ENCODE measurements at places on chromosomes 7 and 10.

DNA sequence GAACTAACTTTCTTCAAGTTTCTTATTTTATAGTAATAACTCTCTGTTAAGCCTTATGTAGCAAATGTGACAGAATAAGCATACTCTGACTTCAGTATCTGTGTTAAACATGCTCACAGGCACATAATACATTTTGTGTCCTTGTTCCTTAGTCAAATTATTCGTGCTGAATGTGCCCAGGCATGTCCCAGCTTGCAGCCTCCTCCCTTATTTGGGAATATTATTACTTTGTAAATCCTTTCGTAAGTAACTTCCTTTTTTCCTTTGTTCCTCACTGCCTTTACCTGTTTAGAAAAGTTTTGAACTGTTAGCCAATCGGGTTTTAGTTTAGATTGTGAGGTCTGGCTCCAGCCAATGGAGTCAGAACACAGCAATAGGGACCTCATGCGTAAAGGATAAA lies 46.9 kb downstream of the GALNT11 start:
- no peak for DNase-seq

- DNase-seq = no peak
Measured at GRCh38 chr7:131882321-131882720, 325.9 kb upstream of the PODXL start.

DNA sequence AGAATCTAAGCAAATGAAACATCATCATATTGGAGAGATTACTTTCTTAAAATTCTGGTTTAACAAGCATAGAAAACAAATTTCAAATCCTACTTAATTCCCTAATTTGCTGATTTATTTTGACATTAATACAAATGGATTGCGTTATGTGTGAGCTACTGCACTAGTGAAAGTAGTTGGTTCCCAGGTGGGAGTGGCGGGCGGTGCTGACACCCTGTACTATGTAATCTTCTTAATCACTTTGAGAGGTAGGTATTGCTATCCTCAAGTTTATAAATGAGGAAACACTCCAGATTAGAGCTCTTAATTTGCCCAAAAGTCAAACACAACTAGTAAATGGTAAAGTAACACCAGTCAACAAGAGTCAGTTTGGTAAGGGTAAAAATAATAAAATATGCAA lies 131.1 kb downstream of the ELAPOR2 start:
- DNase-seq = no peak

GRCh38 chr7:7681191-7681935 lies 37.0 kb downstream of the RPA3 start:
- DNase-seq = peak; percentile 57

DNA sequence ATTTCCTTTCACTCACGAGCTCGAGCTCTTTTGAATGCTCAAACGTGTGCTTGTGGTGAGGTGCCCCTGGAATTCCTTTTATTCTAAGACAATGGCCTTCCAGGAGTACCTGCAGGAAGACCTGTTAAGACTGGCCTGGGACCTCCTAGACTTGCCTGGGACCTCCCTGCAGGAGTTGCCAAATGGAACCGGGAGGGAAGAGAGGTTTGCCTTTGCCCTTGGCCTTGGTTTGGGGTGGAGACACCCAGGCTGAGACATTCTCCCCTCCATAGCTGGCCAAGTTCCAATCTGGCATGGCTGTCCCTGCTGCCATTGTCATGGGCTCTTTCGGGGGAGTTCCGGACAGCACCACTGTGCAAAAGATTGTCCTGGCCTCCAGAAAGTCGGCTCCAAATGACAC lies 39.7 kb downstream of the DNAJB12 start:
- DNase-seq = no peak

GRCh38 chr10:94443047-94443446 lies 40.7 kb downstream of the TBC1D12 start:
- DNase-seq = no peak

- DNase-seq = no peak
Measured at GRCh38 chr7:2490181-2490651, 14.0 kb upstream of the GRIFIN start.

DNA sequence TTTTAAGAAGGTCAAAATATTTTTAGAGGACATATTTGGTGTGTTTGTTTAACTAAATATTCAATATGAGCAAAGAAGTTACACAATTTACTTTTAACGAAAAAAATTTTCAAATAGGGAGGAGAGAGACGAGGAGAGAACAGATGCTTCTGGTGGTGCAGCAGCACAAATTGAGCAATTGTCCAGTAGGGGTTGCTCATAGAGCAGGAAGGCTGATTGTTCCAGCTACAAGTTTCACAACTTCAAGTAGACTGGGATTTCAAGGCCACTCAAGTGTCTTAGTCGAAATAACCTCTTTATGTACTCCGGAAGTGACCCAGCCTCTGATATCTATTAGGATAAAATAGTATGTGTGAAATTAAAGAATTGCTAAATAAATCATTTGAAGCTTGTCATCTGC lies 197.9 kb downstream of the HDAC9 start:
- peak; percentile 89 for DNase-seq

GRCh38 chr10:132479024-132479602 lies 58.5 kb upstream of the INPP5A start:
- DNase-seq = peak; percentile 6

- DNase-seq = peak; percentile 12
Measured at GRCh38 chr10:110615057-110615747, 28.9 kb upstream of the RBM20 start.

DNA sequence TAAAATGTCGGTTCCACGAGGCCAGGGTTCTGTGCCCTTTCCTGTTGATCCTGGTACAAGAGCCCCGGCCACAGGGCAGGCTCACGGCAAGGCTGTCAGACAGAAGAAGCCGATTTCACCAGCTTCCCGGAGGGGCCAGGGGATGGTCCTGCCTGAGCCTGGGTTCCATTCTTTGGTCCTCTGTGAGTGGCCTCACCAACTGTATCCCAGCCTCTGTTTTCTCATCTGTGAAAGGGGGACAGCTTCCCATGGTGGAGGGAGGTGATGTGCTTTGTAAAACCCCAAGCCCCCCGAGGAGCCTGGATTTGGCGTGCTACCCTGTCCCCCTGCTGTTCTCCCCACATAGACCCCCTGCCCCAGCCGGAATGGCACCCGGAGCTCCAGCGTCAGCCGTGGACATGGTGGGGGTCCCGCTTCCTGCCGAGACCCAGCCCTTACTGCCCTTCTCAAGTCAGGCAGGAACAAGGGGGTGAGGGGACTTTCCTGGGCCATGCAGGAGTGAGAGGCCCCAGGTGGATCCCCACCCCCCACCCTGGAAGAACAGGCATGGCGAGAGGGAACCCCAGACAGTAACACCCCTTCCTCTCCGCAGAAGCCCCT lies 28.3 kb upstream of the ELFN1 start:
- DNase-seq = no peak

DNA sequence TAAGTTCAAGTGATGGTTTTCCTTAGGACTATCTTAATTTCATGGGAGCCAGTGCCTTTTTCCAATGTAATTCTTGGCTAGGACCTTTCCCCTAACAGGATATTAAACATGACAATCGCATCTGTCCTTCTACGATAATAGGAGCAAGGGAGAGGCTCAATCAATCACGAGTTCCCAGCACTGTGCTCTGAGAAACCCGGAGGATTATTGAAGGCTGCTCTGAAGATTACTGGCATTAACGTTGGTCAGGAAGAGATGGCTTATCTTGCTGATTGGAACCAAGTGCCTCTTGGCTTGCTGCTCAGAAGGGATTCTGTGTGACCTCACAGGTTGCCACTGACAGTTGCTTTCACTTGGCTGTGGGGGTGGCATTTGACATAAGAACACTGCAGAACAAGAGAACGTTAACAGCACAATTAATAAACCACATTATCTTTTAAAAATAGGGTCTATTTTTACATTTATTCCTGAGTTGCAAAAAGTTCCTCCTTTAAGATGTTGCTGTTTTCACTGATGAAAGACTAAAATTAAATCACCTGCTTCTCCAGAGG lies 252.1 kb upstream of the TAC1 start:
- DNase-seq = no peak

DNA sequence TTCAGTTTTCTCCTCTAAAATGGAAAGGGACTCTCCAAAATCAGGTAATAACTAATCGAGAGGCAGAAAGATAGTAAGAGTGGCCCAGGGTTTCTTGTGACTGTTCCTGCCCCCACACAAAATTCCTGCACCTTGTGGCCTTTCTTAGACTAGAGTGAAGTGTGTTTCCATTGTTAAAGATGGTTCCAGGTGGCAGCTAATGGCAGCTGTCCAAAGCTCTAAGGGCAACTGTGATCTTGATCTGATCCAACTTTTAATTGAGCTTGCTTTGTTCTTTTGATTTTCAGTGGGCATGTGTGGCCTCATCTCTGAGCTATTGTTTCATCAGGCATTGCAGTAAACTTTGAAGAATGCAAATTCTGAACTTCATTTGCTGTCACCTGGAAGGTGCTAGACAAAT lies 19.4 kb downstream of the ACSL5 start:
- no peak for DNase-seq

DNA sequence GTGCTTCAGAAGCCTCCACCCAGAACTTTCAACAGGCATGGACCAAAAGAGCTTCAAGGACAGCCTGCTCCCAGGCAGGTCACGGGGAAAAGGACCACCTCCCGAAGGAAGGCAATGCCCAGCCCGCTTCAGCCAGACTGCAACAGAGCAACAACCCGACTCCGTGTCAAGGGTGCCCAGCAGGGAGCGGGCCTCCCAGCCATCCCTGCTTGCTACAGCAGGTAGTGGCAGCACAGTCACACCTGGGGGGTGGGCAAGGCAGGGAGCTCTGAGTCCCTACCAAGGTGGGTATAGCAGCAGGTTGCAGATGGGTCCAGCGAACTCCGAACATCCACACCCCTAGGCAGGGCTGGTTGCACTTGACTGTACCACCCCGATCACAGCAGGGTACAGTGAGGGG lies 467.8 kb upstream of the PFKP start:
- DNase-seq = no peak

- DNase-seq = no peak
Measured at GRCh38 chr7:25964483-25964991, 187.5 kb upstream of the NFE2L3 start.

GRCh38 chr10:132716691-132717490 lies 69.1 kb downstream of the NKX6-2 start:
- DNase-seq = no peak

GRCh38 chr10:130479926-130480325 lies 343.7 kb downstream of the GLRX3 start:
- DNase-seq = no peak

DNA sequence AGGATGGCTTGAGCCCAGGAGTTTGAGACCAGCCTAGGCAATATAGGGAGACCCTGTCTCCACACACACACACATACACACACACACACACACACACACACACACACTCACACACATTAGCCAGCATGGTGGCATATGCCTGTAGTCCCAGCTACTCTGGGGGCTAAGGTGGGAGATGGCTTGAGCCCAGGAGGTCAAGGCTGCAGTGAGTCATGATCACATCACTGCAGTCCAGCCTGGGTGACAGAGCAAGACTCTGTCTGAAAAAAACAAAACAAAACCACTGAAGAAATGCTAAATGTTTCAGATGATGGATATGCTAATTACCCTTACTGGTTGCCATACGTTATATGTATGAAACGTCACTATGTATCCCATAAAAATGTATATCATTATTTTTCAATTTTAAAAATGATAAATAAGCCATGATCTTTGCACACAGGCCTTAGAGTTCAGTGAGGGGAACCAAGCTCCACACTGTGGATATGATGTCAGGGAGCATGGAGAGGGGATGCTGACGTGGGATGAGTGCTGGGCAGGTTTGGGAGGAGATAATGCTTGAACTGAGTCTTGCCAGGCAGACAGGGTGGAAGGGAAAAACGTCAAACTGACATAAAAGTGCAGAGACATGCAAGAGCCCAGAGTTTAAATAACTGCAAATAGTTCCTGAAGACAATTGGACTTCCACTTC lies 45.9 kb upstream of the ARHGAP12 start:
- DNase-seq = no peak

DNA sequence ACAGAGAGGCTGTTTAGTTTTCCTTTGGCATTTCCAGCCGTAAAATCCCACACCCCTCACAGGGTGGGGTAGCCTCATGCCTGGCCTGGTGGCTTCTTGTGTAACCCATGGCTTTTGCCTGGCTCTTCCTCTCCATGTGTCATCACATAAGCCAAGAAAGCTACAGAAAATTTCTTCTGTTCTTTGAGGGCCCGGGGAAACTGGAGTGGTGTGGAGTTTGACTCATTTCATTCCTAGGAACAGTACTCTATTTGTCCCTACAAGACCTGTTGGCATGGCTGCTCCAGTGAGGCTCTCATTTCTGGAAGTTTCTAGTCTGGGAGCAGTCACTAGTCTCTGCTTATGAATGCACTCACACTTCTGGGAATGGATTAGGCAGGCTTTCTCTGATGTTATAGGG lies 523.9 kb downstream of the SUGCT start:
- DNase-seq = peak; percentile 56

DNA sequence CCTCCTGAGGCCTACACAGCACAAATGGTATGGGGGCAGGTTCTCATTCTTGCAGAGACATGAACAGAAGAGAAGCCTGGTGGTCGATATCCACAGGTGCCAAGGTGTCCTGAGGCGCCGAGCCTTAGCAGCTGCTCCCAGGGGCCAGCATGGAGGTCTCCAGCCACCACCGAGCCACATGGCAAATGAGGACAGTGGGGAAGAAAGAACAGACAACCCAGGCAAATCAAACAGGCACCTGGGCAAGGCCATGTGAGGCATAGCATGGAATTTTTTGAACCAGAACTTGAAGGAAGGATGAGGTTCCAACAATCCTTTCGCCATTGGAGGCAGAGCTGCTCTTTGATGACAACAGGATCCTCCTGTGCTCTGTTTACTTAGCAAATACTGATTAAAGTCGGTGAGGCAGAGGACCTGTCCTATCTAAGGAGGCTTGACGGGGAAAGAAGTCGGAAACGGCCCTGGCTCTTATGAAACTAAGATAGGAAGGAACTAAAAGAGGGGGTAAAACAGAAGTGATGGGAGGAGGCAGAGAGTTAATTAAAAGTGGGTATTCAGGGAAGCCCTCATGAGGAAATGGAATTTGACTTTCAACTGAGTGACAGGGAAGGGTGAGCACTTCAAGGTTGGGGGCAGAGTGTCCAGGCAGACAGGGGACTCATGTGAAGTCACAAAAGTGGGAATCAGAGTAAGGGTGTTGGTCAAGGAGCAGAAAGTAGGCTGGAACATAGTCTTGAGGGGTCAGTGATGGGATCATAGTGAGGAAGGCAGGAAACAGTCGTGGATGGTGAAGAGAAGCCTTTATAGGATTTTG lies 8.6 kb upstream of the CALML3 start:
- DNase-seq = no peak

DNA sequence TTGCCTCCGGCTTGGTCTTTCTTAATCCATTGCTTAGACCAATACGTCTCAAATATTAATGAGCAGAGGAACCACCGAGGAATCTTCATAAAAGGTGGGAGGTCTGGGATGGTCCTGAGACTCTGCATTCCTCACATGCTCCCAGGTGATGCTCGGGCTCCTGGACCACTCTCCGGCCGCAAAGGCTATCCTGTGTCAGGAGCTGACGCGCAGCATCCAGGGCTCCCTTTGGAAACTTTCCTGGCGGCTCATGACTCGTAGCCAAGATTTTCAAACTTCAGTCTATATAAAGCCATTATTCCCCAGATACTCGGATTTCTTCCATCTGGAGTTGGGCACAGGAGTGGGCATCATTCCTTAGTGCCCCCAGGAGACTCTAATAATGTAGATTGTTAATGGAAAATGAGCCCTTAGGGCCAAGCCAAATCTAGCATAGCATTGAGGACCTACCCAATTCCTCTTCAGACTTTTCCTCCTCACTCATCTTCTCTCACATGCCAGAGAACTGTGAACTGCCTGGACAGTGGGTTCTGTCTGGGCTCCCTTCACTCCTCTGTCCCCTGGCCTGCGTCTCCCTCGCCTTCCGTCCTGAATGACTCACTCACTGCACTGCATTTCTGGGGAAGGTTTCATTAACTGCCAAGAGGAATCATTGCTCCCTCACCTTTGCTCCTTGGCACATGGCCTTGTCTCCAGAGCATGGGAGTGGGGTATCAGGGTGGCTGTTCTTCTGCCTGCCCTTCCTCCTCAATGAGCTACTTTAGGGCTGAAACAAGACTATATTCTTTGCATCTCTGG lies 89.3 kb downstream of the MKI67 start:
- no peak for DNase-seq
